ENCODE measurements at places on chromosomes 16 and 17.

- DNase-seq, result peak; percentile 98
These were observed 72.7 kb downstream of the ABCC1 start for GRCh38 chr16:16021988-16022682.

GRCh38 chr17:82734987-82735866 lies at the start of gene FN3K:
FN3K (plus strand) TSS chr17:82735615; CDS start chr17:82735637, 22 bp downstream.
- peak; percentile 91 for DNase-seq

DNA sequence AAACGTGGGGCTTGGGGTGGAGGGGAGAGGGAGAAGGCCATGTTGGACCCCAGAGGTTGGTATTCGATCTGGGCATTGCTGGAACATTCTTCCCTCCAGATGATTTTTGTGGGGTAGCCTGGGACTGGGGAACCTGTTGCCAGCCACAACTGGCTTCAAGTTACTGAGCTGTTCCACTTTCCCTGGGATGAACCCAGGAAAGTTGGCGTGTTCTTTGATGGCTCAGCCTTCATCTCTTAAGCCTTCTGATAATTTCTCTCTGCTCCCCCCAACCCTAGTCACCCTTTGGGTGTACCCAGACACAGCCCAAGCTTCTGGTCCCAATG lies 2.1 kb downstream of the TBX21 start:
- no peak for DNase-seq

GRCh38 chr17:59366773-59367656 lies 35.6 kb downstream of the YPEL2 start:
- DNase-seq, result peak; percentile 39

DNA sequence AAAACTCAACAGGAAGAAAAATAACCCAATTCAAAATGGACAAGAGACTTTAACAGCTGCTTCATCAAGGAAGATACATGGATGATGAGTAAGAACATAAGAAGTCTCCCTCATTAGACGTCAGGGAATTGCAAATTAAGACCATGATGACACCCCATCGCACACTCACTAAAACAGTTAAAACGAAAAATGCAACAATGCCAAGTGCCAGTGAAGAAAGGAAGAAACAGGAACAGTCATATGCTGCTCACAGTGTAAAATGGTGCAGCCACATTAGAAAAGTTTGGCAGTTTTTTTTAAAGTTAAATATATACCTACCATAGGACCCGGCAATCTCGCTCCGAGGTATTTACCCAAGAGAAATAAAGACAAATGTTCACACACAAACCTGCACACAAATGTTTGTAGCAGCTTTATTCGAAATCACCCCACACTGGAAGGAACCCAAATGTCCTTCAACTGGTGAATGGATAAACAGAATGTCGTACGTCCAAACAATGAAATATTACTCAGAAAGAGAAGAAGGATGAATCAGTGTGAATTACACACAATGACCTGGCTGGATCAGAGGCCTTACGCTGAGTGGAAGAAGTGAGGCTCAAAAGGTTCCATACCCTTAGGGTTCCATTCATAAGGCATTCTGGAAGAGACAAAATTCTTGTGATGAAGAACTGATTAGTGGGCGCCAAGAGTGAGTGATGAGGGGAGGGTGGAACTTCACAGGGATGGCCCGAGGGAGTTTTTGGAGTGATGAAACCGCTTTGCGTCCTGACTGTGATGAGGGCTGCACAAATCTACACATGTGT lies 110.3 kb downstream of the C16orf95 start:
- no peak for DNase-seq

- no peak for DNase-seq
These were observed 69.8 kb downstream of the NT5M start for GRCh38 chr17:17372856-17373520.

DNA sequence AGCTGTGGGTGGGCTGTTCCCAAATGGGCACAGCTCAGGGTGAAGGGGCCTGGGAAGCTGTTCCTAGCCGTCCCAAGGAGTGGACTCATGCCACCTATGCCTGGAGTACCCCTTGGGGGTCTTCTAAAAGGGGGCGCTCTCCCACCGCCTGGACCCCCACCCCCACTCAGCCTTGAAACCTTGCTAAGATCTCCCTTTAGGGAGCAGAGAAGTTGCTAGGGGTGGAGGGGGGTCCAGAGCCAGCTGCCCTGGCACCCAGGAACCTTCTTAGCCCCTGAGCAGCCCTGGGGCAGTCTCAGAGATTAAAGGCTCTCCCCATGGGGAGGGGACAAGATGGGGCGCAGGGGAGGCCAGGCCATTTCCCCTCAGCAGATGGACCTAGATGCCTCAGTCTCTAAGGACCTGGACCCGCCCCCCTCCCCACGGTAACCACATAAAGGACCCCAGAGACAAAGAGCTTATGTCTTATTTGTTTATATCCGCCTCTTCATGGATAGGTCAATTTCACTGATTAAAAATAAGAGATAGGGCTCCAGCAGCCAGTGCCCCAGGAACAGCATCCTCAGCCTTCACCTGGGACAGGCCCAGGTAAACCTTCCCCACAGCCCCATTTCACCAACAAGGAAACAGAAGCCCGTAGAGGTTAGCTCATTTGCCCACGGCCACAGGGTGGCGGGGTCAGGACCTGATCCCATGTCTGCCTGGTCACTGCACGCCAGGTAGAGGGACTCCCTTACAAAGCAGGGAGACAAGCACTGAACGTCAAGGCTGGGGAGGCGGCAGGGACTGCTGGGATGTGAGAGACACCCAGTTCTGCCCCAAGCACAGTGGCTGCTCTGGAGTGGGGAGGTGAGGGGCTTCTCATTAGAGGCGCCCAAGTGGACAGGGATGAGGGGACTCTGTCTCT lies 3.4 kb downstream of the MTSS2 start:
- no peak for DNase-seq

DNA sequence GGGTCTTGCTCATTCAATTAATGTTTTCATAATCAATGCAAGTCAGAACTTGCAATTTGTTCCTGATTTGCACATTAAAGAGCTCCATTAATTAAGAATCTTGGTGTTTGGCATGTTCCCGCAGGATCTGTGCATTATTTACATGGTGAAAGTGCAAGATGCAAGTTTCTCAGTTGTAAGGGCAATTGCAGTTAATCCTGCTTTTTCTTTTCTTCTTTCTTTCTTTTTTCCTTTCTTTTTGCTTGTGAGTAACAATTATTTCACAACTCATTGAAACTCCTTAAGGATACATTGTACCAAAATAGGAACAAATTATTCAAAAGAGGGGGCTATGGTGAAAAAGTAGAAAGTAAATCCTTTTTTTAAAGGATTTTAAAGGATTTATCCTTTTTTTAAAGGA lies 24.2 kb downstream of the AATF start:
- no peak for DNase-seq

DNA sequence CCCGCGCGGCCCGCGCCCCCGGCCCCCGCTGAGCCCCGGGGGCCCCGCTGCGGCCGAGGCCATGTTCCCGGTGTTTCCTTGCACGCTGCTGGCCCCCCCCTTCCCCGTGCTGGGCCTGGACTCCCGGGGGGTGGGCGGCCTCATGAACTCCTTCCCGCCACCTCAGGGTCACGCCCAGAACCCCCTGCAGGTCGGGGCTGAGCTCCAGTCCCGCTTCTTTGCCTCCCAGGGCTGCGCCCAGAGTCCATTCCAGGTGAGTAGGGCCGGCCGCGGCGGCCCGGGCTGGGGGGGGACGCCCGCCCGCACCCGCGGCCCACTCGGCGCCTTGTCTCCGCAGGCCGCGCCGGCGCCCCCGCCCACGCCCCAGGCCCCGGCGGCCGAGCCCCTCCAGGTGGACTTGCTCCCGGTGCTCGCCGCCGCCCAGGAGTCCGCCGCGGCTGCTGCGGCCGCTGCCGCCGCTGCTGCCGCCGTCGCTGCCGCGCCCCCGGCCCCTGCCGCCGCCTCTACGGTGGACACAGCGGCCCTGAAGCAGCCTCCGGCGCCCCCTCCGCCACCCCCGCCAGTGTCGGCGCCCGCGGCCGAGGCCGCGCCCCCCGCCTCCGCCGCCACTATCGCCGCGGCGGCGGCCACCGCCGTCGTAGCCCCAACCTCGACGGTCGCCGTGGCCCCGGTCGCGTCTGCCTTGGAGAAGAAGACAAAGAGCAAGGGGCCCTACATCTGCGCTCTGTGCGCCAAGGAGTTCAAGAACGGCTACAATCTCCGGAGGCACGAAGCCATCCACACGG lies 504 bp downstream of the MAZ start:
- peak; percentile 85 for DNase-seq

GRCh38 chr17:35774499-35774898 lies 13.8 kb downstream of the C17orf50 start:
- peak; percentile 93 for DNase-seq

GRCh38 chr17:39114723-39115122 lies 36.7 kb downstream of the PLXDC1 start:
- DNase-seq, result no peak

GRCh38 chr17:43134774-43135453 lies 9.8 kb upstream of the BRCA1 start:
- DNase-seq, result no peak

DNA sequence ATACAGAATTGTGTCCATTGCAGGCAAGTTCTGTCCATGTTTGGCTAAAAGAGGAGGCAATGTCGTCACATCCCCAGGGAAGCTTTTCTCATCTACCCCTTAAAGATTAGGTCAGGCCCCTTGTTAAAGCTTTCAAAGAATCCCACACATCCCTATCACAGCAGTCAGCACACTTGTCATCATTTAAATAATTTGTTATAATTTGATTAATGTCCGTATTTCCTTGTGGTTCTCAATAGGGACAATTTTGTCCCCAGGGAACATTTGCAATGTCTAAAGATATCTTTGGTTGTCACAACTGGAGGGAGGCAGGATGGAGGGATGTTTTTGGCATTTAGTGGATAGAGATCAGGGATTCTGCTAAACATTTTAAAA lies 28.1 kb upstream of the NFAT5 start:
- no peak for DNase-seq

GRCh38 chr17:62970610-62971009 lies 4.6 kb downstream of the TANC2 start:
- no peak for DNase-seq

- no peak for DNase-seq
These were observed 5.9 kb downstream of the RSAD1 start for GRCh38 chr17:50484386-50485155.

DNA sequence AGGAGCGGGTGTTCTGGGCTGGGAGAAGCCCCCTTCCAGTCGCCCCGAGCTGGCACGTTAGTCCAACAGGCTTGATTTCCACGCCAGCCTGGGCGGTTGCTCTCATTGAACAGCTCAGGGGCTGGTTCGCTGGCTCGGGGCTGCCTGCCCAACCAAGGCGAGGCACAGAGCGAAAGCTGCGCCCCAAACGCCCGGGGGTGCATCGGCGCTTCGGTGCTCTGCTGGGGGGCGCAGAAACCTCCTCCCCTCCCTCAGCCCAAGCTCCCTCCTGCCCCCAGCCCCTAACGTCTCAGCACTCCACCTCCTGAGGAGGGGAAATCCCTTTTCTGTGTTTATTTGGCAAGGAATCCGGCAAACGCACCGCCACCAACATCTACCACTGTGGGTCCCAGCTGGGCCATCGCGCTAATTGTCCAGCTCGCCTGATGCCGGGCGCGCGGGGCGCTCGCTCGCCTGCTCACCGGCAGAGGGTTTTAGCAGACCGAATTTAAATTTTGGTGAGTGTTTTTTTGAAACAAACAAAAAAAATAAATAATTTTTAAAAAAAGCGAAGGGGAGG lies 29.5 kb upstream of the RBFOX1 start:
- DNase-seq, result no peak

- no peak for DNase-seq
These were observed 208.7 kb downstream of the KCNJ2 start for GRCh38 chr17:70378076-70378475.

- no peak for DNase-seq
These were observed 7.5 kb upstream of the SMTNL2 start for GRCh38 chr17:4576729-4577322.

DNA sequence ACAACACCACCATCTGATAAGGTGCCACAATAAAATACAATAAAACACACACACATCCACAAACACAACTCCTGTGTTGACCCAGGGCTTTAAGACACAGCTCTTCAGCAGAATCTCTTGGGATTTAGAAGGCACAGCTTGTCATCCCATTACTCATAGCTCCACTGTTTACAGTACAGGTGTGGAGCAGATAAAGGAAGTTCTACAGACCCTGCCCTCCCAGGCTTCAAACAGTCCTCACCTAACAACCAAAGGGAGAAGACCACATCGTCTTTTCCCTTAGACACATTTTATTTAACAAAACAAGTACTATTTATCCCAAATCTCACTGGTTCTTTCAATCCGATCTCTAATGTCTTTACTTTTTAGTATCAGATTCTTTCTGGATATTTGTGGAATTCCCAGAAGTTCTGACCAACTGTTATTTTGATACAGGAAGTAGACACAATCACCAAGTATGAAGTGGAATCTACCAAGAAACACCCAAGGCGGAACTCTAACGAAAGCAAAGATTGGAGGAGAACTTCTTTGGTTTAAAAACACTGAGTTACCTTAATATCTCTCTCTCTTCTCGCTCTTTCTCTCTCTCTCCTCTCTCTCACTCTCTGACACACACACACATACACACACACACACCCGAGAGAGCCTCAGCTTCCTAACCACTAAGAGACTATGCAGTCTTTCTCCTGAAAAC lies 46.1 kb downstream of the CYTH1 start:
- no peak for DNase-seq

DNA sequence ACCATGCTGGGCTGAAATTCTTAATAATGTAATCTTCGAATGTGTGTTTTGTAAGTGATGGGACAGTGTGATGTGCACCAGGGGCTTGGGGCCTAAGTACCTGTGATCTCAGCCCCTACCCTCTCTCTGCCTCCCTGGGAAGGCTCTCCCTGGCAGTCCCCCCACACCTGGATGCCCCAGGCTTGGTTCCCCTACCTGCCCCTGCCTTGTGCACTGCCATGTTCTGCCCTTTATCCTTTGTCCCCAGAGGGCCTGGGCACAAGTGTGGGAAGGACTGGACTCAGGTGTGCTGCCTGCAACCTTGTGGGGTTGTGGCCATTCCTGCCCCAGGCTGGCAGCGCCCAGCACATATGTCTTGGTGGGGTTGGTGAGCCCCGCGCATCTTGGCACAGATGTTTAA lies 55.4 kb upstream of the CREBBP start:
- DNase-seq, result no peak

GRCh38 chr17:29140051-29140621 lies 40.1 kb downstream of the MYO18A start:
- DNase-seq, result peak; percentile 97

DNA sequence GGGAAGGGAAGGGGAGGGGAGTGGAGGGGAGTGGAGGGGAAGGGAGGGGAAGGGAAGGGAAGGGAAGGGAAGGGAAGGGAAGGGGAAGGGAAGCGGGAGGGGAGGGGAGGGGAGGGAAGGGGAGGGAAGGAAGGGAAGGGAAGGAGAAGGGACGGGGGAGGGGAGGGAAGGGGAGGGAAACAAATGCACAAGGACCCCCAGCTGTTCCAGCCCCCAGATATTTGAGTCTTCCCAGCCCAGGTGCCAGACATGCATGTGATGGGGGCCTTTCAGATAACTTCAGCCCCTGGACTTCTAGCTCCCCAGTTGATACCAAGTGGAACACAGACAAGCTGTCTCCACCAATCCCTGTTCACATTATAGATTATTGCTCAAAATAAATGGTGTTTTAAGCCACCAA lies 14.7 kb upstream of the KDM8 start:
- no peak for DNase-seq

- DNase-seq, result peak; percentile 88
These were observed 417 bp downstream of the C16orf46 start for GRCh38 chr16:81076566-81077075.
